ENCODE measurements at places on chromosomes 5 and 9.
A peak's percentile ranks its signal among the peaks of the same experiment; 100 is the strongest.

- DNase-seq, result peak; percentile 8
Observed at GRCh38 chr9:70484232-70485130, 70.0 kb upstream of the KLF9 start.

DNA sequence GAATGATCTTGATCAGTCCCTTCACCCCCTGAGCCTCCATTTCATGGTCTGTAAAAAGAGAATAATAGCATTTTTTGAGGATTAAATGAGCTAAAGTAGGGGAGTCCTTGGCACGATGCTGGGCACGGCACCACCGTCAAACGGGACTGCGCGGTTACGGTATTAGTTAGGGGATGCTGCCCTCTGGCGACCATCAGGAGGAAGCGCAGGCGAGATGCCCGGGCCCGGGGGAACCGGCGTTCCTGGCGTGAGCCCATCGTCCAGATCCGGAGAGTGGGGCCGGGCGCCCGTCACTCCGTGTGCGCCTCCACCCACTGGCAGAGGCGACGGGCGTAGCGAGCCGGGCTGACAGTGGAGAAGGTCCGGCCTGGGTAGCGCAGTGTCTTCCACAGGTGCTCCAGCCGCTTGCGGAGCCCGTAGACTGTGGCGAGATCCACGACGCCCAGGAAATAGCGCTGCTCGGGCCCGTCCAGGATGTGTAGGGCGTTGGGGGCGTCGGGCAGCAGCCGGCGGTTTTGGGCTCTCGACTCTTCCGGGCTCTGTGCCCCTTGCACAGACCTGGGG lies 4.8 kb upstream of the ST6GALNAC4 start:
- DNase-seq, result no peak

- DNase-seq, result no peak
Observed at GRCh38 chr5:73607228-73607627, 18.8 kb upstream of the ARHGEF28 start.

DNA sequence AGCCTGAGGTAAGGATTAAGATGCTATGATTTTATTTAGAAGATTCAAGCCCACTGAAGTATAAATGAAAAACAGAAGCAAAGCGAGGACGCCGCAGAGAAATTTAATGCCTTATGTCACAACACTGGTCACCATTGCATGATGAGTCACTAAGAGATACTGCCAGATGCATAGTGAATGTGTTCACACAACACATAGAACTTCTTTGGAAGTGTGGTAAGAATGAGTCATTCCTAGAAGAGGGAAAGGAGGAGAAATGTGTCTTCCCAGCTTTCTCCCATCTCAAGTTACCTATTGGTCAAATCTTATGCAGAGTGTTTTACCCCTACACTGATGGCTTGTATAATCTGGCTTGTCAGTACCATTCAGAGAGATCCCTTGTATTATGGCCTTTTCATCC lies 465.3 kb upstream of the ARRDC3 start:
- no peak for DNase-seq

DNA sequence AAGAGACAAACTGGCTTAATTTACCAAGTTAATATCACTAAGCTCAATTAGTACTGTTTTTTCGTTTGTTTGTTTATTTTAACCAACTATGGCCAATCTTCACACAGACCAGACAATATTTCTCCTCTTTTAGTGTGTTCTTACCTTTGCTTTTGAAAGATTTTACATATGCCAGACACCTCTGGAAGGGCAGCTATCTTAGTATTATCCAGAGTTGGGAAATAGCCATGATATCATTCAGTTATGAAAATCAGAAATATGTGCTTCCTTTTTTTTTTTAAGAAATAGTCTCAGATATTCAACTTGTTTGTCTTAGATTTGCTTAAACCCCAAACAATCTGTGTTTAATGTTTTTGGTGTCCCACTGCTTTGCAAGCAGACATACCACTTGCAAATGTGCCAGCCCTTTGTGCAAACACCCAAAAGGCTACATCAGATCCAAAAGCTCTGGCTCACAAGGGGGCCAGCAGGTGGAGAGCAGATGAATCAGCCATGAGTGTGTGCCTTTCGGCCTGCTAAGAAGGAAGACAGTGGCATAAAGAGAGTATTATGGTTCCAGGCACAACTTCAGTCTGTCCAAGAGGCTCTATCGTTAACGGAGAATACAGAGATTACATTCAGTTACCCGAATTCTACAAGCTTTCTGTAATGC lies 147.6 kb downstream of the EFNA5 start:
- no peak for DNase-seq

GRCh38 chr5:149141957-149142851 lies 911 bp downstream of the ABLIM3 start:
- peak; percentile 65 for DNase-seq

DNA sequence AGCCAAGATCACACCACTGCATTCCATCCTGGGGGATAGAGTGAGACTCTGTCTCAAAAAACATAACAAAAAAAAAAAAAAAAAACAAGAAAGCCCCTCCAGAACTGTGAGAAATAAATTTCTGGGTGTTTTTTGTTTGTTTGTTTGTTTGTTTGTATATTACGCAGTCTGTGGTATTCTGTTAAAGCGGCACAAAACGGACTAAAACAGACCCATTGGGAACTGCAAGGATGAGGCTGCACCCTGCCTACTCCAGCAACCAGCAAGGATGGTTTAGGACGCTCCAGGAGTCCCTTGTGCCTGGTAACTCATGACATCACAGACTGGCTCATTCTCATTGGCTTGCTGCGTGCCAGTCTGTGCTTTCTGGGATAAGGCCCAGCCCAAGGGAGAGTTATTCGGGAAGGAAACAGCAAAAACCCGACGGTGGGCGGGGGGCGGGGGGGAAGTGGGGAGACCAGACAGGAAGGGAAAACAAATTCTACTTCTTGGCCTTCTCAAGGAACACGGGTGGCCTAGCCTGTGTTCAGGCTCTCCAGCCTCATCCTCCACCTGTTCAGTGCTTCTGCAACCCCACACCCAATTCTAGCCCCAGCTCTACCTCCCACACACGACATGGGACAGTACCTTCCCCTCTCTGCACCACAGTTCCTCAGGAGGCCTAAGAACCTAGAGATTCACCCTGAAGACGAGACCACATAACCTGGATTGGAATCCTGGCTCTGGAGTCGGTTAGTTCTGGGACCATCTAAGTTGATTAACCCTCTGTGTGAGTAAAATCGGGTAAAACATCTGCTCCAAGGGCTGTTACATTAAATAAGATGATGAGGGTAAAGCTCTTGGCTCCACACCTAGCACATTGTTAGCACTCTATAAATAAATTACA lies 2.8 kb downstream of the CD74 start:
- peak; percentile 86 for DNase-seq

DNA sequence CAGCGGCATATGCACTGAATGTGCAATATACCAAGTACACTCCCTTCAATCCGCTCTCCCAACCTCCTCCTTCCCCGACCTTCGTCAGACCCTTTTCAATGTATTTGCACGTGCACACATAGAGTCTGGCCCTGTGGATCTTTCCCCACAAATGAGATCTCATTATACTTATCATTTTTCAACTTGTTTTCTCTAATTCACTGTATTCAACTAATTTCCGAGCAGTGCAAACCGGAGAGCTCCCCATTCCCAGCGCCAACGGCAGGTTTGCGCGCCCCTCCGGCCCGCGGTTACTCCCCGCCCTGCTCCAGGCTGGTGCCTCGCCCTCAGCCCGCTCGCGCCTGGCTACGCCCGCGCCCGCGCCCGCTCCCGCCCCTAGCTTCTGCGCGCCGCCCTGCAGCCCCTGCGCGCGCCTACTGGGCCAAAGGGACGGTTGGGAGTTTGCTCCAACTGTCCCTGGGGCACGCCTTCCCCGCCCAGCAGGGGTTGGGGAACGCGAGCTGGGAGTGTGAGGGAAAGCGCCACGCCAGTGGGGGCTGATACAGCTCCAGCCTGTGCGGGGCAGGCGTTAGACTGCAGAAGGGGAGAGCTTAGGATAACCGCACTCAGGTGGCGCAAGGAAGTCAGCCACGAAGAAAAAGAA lies 3.3 kb upstream of the CDC20B start:
- DNase-seq, result peak; percentile 59

DNA sequence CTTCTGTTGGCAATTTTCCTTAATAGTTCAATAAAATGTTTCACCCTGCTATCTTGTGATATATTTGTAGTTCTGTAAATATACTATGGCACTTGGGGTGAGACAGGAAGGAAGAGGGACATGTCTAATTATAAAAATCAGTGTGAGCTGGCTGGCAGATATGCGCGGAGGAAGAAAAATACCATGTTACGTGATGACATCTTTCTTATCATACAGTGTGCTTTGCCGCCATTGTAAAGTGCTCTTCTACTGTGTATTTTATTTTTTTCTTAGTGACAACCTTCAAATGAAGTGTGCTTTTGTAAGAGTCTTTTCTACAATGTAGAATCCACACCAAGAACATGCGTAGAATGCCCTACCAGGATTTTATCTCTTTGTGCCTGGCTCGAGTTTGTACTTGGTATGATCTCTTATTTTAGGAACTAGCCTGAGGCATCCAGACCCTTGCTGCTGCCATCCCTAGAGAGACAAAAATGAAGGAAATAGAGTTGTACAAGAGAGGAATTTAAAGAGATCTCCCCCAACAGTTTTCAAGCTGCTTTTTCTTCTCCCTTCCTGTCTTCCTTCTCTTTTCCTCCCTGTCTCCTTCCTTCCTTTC lies 46.7 kb upstream of the RIOK2 start:
- no peak for DNase-seq

GRCh38 chr5:74272024-74272775 lies 368.3 kb downstream of the ENC1 start:
- no peak for DNase-seq

GRCh38 chr5:10635867-10636350 lies 72.0 kb downstream of the ANKRD33B start:
- no peak for DNase-seq

- DNase-seq, result no peak
Observed at GRCh38 chr5:97832645-97833296, 649.7 kb upstream of the RIOK2 start.

GRCh38 chr9:108225149-108225800 lies 630.5 kb downstream of the ACTL7B start:
- DNase-seq, result no peak

- peak; percentile 68 for DNase-seq
Observed at GRCh38 chr5:153372425-153373129, 117.9 kb upstream of the GRIA1 start.

GRCh38 chr5:140249536-140249935 lies 53.4 kb downstream of the PFDN1 start:
- no peak for DNase-seq

- no peak for DNase-seq
Observed at GRCh38 chr5:67985686-67986387, 229.7 kb upstream of the PIK3R1 start.

- no peak for DNase-seq
Observed at GRCh38 chr5:148794729-148795561, 31.5 kb upstream of the ADRB2 start.

DNA sequence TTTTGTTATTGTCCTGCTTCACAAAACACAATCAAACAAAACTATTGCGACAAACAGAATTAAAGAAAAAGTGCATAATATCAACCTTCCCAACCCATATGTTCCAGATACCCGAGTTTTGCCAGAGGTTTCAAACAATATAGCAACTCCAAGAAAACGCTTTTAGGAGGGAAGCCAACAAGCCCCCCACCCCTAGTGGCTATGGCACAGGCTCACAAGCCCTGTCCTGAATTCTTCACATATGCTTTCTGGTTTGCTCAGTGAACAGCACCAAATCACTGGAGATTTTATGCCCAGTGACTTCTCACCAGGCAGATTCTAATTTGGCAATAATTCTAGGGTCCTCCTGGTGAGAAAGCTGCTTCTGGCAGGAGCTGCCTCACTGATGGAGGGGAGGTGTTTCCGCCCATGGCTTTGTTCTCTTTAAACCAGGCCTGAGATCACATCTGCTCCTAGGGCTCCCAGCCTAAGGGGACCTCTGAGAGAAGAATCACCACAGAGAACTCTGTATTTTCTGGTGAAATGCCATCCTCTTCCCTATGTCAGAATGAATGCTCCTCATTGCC lies 1982.4 kb downstream of the EFNA5 start:
- no peak for DNase-seq

DNA sequence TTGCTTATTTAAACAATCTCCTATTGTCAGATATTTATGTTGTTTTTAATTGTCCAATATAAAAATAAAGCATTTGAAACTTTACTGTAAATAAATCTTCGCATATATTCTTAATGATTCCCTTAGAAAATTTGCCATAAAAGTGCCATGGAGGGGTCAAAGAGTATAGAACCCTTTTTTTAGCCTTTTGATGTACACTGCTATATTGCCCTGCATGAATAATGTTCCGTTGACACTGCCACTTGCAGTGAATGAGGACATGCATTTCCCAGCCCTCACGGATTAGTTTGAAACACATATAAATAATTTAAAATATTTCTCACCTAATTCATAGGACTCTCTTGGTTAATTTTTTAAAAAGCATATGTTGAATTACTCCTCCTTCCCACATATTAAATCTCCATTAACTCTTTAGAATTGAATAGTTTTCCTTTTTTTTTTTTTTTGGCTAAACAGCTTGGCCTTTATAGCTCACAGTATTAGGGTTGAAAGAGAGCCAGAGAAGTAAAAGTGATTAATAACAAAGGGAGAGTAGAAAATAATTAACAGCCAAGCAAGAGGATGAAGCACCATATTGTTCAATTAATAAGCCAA lies 129.8 kb upstream of the SGCD start:
- no peak for DNase-seq

DNA sequence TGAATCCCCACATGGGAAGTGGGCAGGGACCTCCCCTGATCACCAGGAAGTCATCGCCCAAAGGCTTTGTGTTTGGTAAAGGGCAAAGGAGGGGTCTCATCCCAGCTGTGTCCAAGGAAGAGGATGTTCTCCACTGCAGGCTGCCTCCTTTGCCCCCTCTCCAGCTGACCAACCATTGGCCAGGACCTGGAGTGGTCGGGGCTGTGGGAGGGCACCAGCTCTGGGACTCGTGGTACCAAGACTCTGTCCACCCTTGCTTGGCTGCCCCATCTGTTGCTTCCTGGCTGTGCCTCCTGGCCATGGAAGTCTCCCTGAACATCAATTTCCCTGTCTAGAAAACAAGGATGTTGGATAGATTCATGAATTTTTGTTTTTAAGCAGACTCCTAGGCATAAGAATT lies 34.1 kb downstream of the COL15A1 start:
- DNase-seq, result no peak

- DNase-seq, result no peak
Observed at GRCh38 chr5:120091376-120091948, 372.6 kb upstream of the PRR16 start.

- no peak for DNase-seq
Observed at GRCh38 chr9:80292231-80292630, 720.5 kb downstream of the TLE4 start.

GRCh38 chr5:146607659-146608332 lies 91.8 kb upstream of the GPR151 start:
- DNase-seq, result no peak

- no peak for DNase-seq
Observed at GRCh38 chr9:137265496-137266161, 10.5 kb downstream of the NELFB start.

- no peak for DNase-seq
Observed at GRCh38 chr9:105510024-105510423, 47.9 kb upstream of the FKTN start.

GRCh38 chr9:91199739-91200497 lies 161.8 kb downstream of the AUH start:
- DNase-seq, result no peak

- no peak for DNase-seq
Observed at GRCh38 chr5:21774801-21775200, 1078.3 kb downstream of the CDH12 start.
